ENCODE measurements at places on chromosomes 7 and 10.
A peak's percentile ranks its signal among the peaks of the same experiment; 100 is the strongest.

GRCh38 chr10:127998501-127999144 is 91.7 kb downstream of the PTPRE start:
- no peak for DNase-seq

DNA sequence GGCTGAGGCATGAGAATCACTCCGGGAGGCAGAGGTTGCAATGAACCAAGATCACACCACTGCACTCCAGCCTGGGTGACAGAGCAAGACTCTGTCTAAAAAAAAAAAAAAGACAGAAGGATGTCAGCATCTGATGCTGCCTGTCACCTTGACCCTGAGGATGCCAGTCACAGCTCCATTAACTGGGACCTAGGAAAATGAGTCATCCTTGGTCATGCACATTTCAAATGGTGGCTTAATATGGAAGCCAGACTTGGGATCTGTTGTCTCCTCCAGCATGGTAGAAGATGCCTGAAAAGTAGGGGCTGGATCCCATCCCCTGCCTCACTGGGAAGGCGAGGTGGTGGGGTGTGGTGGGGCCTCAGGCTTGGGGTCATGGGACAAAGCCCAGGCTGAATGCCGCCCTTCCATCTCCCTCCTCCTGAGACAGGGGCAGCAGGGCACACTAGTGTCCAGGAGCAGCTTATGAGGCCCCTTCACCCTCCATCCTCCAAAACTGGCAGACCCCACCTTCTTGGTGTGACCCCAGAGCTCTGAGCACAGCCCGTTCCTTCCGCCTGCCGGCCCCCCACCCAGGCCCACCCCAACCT is 1.3 kb downstream of the NOS3 start:
- no peak for DNase-seq

GRCh38 chr7:25959168-25959734 is 192.7 kb upstream of the NFE2L3 start:
- no peak for DNase-seq

DNA sequence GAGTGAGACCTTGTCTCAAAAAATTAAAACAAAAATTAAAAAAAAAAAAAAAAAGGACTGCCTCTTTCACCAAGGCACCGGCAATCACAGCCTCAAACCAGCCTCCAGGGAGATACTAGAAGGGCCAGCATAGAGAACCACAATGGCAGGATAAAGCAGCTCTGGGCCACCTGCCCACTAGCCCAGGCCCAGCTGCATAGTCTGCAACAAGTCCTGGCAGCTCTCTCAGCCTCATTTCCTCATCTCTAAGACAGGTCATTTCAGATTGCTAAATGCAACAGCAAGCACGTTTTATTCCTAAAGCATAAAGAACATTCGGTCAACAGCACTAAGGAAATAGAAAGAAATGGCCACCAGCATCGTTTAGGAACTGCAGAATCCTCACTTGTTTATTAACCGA is 28.8 kb downstream of the XPNPEP1 start:
- DNase-seq: peak; percentile 94

DNA sequence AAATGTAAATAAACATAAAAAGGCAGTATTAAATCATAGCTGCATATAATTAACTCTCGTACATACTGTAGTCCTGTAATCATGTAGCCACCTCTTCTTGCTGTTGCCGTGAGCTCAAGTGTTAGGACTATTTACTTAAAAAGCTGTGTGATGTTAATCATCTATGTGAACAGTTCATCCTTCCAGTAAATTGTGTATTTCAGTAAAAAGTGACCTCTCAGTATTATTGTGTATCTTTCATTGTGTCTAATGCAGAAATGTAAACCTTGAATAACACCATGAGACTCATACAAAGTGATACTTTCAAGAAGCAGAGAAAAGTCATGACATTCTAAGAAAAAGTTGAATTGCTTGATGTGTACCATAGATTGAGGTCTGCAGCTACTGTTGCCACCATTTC is 38.0 kb downstream of the ADD3 start:
- no peak for DNase-seq

DNA sequence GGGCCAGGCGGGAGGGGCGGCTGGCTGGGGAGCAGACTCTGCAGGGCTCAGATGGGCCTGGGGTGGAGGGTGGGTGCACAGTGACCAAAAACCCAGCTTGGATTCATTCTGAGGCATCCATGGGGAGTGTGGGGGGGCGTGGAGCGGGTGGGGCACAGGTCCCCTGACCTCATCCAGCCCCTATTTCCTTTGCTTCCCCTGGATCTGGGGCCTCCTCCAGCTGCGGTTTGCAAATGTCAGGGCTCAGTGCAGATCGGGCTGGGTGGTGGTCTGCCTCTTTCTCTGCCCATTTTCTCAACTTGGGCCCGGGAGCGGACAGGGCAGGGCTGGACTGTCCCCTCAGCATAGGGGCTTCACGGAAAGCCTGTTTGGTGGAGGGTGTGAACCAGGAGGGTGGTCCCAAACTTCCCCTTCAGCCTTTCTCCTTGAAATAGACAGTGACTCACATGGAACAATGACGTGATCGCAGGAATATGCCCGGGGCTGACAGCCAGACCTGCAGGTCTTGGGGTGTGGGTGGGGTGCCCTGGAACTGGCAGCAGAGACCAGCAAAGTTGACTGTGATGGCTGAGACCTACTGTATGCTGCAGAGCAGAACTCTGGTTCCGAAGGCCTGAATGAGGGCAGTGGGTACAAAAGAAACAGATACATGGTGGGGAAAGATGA is 72.9 kb upstream of the PODXL start:
- DNase-seq: peak; percentile 57

GRCh38 chr10:7458556-7458955 is 47.7 kb upstream of the SFMBT2 start:
- DNase-seq: peak; percentile 8

Measured in AG10803 (cell line).